Thyroid gland (tissue), 4 donors: ENCODE measurements at places on chromosomes 1 and 21. TPM values are rescaled to one million over a fixed set of nuclear protein-coding genes. Genes with fewer than 3 reads are reported as not detected.
A peak's percentile ranks its signal among the peaks of the same experiment; 100 is the strongest.

- DNase-seq: peak; percentile 18
Measured at GRCh38 chr1:17520041-17520440, 19.5 kb upstream of the ARHGEF10L start.

GRCh38 chr1:19210772-19211549 is 895 bp upstream of the UBR4 start:
- DNase-seq: no peak

Gene CYP4A11
- not detected for total RNA-seq

Gene VCAM1
- total RNA-seq: 4.1 TPM
